ENCODE measurements at places on chromosomes 1 and 21.

GRCh38 chr21:27466140-27466539 lies 499.3 kb upstream of the ADAMTS5 start:
- H3K27me3 ChIP-seq = no peaks in the 10 kb centered on the region
- no peaks in the 10 kb centered on the region for H3K4me1 ChIP-seq
- no peak overlapping the region for H3K27ac ChIP-seq
- no peak overlapping the region for H3K4me3 ChIP-seq
- DNase-seq = no peak

DNA sequence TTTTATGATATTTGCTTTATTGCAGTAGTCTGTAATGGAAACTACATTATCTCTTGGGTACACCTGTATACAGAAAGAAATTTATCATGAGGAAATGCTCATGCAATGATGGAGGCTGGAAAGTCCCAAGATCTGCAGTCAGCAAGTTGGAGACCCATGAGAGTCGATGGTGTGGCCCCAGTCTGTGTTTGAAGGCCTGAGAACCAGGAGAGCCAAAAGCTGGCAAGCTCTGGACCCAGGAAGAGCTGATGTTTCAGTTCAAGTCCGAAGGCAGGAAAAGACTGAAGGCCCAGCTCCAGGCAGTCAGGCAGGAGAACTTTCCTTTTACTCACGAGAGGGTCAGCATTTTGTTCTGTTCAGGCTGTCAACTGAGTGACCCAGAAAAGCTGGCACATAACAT lies 42.2 kb downstream of the B3GALT5 start:
- H3K4me1 ChIP-seq = peaks cover 5% of the 10 kb centered on the region
- H3K36me3 ChIP-seq = no peaks in the 10 kb centered on the region
- H3K27me3 ChIP-seq = no peaks in the 10 kb centered on the region
- no peak for DNase-seq
- H3K27ac ChIP-seq = no peak overlapping the region

GRCh38 chr1:204451352-204452124 lies 39.9 kb upstream of the PPP1R15B start:
- no peaks in the 10 kb centered on the region for H3K4me1 ChIP-seq
- no peak for DNase-seq
- no peak overlapping the region for H3K27ac ChIP-seq
- no peaks in the 10 kb centered on the region for H3K36me3 ChIP-seq

GRCh38 chr1:79226963-79227362 lies 220.4 kb upstream of the ADGRL4 start:
- no peak overlapping the region for H3K27ac ChIP-seq
- H3K4me1 ChIP-seq = no peaks in the 10 kb centered on the region
- DNase-seq = no peak
- H3K36me3 ChIP-seq = no peaks in the 10 kb centered on the region
- no peaks in the 10 kb centered on the region for H3K27me3 ChIP-seq
- H3K4me3 ChIP-seq = no peak overlapping the region

DNA sequence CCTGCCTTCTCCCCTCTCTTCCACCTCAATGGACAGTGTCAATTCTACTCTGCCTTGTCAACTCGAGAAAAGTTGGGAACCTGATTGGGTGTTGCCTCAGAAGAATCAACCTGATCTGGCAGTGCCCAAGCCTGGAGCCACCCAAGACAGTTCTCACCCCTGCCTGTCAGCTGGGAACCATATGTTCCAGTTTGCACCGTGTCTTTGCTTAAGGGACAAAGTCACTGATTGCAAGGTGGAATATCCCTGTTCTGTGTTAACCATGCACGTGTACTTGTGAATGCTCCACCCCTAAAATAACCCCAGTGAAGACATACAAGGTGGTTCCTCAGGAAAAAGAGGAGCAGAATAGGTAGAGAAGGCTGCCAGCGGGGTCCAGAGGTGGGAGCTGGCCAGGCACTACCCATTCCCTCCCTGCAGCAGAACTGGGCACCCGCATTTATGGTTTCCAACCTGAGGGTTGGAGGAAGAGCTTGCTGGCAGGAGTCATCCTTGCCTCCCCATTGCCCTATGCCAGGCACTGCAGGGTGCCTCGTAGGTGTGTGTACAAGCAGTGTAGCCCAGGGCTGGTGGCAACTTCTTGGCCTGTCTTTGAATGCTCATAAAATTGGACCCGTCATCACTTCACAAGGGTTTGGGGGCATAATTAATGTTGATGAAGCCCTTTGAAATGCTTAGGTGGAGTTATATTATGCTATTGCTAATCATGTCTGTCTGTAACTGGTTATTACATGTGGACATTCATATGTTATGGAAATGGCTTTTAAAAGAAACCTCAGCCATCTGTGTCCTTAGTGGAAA lies 11.3 kb downstream of the NIPAL3 start:
- DNase-seq = no peak
- H3K4me1 ChIP-seq = no peaks in the 10 kb centered on the region
- H3K27ac ChIP-seq = no peak overlapping the region
- H3K4me3 ChIP-seq = no peak overlapping the region
- peaks cover 18% of the 10 kb centered on the region for H3K36me3 ChIP-seq

DNA sequence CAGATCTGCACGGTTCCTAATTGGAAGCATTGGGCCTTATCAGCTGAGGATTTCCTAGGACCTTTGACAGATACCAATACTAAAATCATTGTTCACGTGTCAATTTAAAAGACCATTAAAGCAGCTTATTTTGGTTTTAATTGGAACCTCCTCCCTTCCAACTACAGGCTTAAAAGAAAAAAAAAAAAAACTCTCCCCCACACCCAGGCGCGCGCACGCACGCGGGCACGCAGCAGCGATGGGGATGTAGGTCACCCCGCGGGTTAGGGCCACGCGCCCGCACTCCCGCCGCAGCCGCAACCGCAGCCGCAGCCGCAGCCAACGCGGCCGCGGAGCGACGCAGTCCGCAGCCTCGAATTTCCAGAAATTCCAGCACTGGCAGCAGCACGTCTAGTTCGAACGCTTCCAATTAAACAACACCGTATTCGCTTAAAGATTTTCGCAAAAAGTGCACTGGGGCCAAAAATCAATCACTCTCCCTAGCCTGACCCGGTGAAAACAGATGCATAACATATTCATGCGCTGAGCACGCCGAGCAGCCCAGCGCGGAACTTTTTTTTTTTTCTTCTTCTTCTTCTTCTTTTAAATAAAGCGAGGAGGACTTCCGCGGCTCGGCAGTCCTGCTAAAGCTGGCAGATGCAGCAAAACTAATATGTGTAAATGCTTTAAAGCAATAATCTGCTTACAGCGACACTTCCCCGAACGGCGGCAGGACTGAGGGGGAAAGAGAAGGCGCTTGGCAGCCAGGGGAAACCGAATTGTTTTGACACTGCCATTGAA lies 13.3 kb upstream of the BARHL2 start:
- peaks cover 32% of the 10 kb centered on the region for H3K27me3 ChIP-seq
- no peaks in the 10 kb centered on the region for H3K4me1 ChIP-seq
- H3K4me3 ChIP-seq = no peak overlapping the region

GRCh38 chr21:32322676-32323075 lies 24.0 kb downstream of the MRAP start:
- H3K4me3 ChIP-seq = no peak overlapping the region
- H3K4me1 ChIP-seq = no peaks in the 10 kb centered on the region
- H3K36me3 ChIP-seq = peaks cover 96% of the 10 kb centered on the region

DNA sequence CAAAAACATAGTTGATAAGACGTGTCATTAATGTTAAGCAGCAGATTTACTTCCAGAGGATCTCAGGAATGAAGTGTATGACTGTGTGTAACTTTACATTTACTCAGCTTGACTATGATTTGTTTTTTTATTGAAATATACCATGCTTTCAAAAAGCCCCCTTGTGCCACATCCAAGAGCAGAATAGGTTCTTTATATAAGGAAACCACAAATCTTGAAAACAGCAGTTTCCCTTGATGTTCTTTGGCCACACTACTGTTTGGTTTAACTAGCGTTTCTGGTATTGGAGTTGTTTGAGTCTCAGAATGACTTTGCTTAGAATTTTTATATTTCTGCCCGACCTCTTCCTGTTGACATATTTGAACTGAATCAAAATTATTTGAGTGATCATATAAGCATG lies 25.0 kb downstream of the LRRC8C start:
- peaks cover 2% of the 10 kb centered on the region for H3K36me3 ChIP-seq
- no peak overlapping the region for H3K4me3 ChIP-seq
- no peak for DNase-seq
- no peaks in the 10 kb centered on the region for H3K27me3 ChIP-seq
- 0 out of 2 replicates have a peak, but pooled peaks cover 3% of the 10 kb centered on the region for H3K4me1 ChIP-seq

DNA sequence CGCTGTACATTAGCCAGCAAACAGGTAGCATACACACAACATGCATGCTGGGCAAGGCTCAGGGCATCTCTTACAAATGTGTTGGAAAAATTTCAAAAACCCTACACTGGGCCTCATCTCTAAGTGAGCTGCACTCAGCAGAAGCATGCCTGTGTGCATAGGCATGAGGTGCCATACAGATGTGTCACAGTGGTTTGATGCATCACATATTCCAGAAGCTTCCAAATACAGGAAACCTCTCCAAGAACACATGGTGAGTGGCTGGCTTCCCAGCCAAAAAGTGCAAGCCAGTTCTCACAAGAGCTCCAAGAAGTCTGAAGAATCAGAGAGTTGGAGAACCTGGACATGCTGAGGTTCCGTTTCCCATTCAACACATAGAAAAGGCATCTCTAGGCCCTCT lies 58.3 kb downstream of the CD46 start:
- no peak for DNase-seq
- H3K27ac ChIP-seq = no peak overlapping the region
- H3K4me1 ChIP-seq = peaks cover 14% of the 10 kb centered on the region
- peaks cover 8% of the 10 kb centered on the region for H3K36me3 ChIP-seq

DNA sequence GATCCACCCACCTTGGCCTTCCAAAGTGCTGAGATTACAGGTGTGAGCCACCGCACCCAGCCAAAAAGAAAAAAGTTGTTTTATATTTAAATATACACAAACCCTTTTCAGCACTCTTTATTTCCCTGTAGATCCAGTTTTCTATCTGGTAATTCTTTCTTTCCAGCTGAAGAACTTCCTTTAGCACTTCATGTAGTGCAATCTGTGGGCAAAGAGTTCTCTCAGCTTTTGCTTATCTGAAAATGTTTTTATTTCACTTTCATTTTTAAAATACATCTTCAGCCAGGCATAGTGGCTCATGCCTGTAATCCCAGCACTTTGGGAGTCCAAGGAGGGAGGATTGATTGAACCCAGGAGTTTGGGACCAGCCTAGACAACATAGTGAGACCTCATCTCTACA lies 28.5 kb upstream of the HYI start:
- no peak overlapping the region for H3K4me3 ChIP-seq
- H3K27ac ChIP-seq = no peak overlapping the region
- no peaks in the 10 kb centered on the region for H3K27me3 ChIP-seq
- no peaks in the 10 kb centered on the region for H3K4me1 ChIP-seq
- H3K36me3 ChIP-seq = no peaks in the 10 kb centered on the region
- no peak for DNase-seq
